ENCODE measurements at places on chromosomes 11 and 22.
A peak's percentile ranks its signal among the peaks of the same experiment; 100 is the strongest.

GRCh38 chr11:36364551-36365325 lies 68.7 kb downstream of the PRR5L start:
- H3K4me3 ChIP-seq, result no peak overlapping the region
- H3K36me3 ChIP-seq, result no peaks in the 10 kb centered on the region
- DNase-seq, result no peak
- H3K27me3 ChIP-seq, result no peaks in the 10 kb centered on the region
- H3K4me1 ChIP-seq, result peaks cover 15% of the 10 kb centered on the region

DNA sequence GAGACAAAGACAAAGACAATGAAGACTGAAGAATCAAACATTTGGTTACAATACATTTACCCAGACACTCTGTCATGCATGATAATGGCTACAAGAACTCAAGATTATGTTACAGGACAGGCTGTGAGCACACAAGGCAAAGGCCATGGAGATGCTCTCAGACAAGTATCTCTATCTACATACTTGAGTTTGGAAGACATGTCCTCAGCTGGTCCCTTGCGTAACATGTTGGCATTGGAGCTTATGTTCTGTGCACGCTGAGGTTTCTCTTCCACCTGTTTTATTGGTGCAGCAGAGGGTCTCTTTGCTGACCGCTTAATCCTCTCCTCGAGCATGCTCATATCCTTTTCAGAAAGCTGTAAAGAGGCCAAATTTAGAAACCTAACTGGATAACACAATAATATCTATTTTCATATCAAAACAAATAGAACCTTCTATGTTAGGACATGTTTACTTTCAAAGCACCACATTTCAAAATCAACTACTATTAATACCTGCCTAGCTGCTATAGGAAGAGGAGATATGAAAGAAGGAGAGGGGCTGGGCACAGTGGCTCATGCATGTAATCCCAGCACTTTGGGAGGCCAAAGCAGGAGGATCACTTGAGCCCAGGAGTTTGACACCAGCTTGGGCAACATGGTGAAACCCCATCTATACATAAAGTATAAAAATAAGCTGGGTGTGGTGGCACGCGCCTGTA lies 41.6 kb downstream of the F2 start:
- H3K36me3 ChIP-seq, result peaks cover 46% of the 10 kb centered on the region
- H3K4me3 ChIP-seq, result no peak overlapping the region
- H3K27me3 ChIP-seq, result no peaks in the 10 kb centered on the region
- no peak for DNase-seq

DNA sequence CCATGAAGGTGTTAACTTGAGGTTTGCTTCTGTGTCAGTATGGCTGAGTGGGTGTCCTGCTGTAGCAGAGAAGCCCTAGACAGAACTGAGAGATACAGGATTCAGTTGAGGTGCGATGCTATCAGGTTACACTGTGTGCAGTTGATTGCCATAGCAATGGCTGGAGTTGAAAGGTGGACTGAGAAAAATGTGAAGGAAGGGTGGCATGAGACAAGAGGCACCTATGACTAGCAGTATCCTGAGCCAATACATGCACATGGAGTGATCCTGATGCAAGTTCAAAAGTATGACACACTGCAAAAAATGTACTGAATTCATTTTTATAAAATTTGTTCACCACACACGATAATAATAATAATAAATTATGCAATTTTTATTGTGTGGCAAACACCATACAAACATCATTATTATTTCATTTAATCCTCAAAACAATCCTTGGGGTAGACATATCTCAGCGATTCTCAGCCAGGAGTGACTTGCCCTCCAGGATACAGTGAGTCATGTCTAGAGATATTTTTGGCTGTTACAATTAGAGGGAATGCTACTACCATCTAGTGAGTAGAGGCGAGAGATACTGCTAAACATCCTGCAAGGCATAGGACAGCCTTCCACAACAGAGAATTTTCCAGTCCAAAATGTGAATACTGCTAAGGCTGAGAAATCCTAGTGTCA lies 3.9 kb upstream of the PIWIL4 start:
- no peaks in the 10 kb centered on the region for H3K4me1 ChIP-seq
- no peaks in the 10 kb centered on the region for H3K27me3 ChIP-seq
- no peaks in the 10 kb centered on the region for H3K36me3 ChIP-seq
- no peak overlapping the region for H3K27ac ChIP-seq

DNA sequence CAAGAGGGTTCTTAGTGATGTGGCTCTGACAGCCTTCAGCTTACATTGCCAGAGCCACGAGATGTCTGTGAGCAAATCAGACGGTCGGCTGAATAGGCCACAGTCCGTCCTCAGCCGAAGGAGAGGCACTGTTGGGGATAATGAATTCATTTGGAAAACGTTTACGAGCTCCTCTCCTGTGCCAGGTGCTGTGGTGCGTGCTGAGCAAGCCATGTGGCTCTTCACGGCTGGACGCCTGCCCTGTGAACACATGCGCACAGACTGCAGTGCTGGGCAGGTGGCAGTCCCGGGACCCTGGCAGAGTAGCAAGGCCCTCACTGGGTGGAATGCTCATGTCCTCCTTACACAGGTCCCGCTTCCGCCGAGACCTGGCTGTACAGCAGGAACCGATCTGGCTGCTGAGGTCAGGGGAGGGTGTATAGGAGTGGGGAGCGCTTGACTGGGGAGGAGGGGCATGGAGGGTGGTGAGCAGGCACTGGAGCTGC lies 6.8 kb downstream of the TBC1D22A start:
- H3K4me3 ChIP-seq, result peak overlapping the region; percentile 62
- peak overlapping the region; percentile 90 for H3K27ac ChIP-seq
- DNase-seq, result no peak
- no peaks in the 10 kb centered on the region for H3K27me3 ChIP-seq

DNA sequence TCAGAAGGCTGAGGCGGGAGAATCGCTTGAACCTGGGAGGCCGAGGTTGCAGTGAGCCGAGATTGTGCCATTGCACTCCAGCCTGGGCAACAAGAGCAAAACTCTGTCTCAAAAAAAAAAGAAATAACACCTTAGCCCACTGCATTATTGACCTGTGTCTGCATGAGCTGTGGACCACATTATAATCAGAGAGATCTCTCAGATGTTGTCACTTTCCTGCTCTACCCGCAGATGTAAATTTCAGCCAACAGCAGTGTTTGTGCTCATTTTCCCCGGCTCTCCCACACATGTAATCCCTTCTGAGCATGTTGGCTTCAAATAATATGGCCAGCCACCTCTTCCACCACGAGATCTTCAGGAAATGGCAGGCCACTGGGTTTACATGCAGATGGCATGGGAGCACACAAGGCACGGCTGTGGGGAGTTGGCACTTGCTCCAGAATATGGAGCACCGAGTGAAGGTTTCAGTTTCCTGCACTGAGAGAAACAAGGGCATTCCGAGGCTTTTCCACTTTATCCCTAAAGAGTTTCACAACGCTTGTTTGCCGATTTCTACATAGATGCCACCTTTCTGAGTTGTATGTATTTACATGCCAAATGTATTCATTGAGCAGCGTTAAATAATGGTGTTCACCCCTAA lies 19.7 kb downstream of the CDPF1 start:
- no peaks in the 10 kb centered on the region for H3K36me3 ChIP-seq
- H3K27ac ChIP-seq, result no peak overlapping the region
- H3K27me3 ChIP-seq, result no peaks in the 10 kb centered on the region
- no peak for DNase-seq
- H3K4me3 ChIP-seq, result no peak overlapping the region

DNA sequence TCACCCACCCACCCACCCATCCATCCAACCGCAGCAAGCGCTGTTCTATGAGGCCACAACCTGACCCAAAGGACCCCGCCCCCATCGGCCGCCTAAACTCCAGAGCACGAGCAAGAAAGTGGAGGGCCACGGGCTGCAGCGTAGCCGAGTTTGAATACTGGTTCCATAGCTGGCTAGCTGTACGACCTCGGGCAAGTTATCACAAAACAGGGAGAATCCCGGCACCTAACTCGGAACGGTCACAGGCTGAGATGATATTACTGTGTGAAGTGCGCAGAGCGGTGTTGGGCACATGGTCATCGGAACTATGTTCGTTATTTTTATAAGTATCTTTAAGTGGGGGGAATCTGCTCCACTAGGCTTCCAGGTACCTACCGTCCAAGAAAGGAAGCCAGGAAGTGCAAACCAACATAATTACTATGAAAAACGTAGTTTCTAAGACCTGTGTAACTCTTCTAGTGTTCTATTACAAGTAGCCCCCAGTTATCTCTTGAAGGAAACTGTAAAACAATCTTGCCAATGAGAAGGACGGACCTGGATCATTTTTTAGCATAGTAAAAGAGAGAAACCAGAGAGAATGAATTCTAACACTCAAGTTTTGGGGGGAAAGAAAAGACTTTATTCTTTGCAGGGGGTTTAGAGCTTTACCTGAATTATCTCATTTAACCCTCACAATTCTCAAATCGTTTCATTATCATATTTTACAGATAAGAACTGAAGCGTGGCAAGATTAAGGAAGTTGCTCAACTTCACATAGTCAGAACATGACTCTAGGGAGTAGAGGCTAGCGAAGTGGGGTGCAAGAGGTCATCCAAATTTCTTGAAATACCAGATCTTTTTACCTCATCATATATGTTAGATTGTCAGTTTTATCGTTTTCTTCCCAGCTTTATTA lies 663 bp upstream of the BUD13 start:
- peaks cover 4% of the 10 kb centered on the region for H3K36me3 ChIP-seq
- H3K27ac ChIP-seq, result peak overlapping the region; percentile 80
- peaks cover 3% of the 10 kb centered on the region for H3K4me1 ChIP-seq
- no peak for DNase-seq

DNA sequence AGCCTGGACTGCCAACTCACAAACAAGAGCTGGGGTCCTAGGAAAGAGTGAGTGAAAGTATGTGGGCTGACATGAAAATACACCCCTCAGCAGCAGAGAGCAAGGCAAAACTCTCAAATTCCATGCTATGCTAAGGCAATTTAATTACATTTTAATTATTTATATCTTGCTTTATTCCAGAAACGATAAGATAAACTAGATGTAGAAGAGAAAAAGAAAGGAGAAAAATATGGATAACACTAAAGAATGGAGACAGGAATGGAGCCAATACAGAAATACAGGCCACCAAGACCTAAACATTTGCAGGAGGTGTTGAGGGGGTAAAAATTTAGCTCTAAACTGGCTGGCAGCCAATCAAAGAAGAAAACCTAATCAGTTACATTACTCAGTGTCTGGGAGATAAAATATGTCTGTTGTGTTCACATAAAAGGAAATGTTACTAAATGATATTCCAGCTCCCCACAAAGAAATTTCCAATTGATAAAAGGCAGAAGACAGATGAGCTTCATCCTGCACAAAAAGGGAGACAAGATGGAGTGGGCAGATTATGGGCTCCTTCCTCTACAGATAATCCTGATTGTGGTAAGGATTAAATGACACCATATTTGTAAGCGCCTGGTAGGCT lies 223.5 kb upstream of the BLID start:
- no peaks in the 10 kb centered on the region for H3K36me3 ChIP-seq
- H3K27me3 ChIP-seq, result no peaks in the 10 kb centered on the region
- H3K27ac ChIP-seq, result no peak overlapping the region
- no peaks in the 10 kb centered on the region for H3K4me1 ChIP-seq

DNA sequence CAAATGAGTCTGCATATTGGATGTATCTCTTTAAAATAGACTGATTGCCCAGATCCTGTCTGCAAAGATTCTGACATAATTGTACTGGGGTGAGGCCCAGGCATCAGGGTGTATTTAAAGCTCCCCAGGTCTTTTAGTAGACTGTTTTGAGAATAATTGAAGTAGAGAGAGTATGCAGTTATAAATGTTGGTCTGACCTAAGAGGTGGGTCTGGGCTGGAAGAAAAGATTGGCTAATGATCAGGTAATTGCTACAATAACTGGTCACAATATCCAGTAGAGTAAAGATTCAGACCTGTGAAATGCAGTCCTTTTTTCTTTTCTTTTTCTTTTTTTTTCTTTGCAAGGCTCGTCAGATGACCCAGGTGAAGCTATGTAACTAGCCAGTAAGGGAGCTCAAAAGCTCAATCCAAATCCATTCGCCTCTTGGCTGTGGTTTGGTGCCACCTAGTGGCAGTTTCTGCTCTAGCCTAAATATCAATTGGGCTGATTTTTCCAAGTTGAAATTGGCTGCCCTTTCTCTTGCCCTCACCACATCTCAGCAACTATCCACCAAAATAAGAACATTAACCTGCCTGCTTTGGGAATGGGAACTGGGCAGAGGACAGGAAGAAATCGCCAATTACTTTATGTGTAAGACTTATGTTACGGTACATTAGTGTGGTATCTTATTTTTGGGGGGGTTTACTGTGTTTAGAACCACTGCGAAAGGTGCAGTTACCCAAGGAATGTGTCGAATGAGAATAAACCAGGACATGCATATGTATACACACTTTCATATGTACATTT lies 45.9 kb downstream of the ZNF143 start:
- no peak overlapping the region for H3K27ac ChIP-seq
- no peak overlapping the region for H3K4me3 ChIP-seq
- DNase-seq, result peak; percentile 39
- H3K27me3 ChIP-seq, result no peaks in the 10 kb centered on the region

DNA sequence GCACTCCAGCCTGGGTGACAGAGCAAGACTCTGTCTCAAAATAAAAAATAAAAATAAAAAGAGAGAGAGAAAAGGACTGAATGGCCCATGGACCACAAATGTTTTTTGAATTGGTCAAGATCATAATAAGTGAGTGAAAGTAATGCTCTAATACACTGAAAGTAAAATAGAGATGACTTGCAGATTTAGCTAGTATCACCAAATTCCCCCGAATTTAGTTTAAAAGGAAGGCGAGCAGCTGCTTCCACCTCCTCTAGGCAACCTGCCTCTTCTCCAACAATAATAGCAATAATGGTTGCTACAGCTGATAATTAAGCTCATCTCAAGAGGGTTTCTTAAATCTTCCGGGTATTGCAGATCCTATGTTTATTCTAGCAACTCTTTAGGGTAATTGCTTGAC lies 36.8 kb downstream of the CELF1 start:
- no peak for DNase-seq
- no peaks in the 10 kb centered on the region for H3K36me3 ChIP-seq
- peak overlapping the region; percentile 62 for H3K27ac ChIP-seq
- H3K4me3 ChIP-seq, result no peak overlapping the region

GRCh38 chr11:59429924-59430516 lies 3.8 kb upstream of the OR5A2 start:
- no peaks in the 10 kb centered on the region for H3K36me3 ChIP-seq
- DNase-seq, result peak; percentile 61
- H3K4me1 ChIP-seq, result no peaks in the 10 kb centered on the region
- H3K27ac ChIP-seq, result no peak overlapping the region

DNA sequence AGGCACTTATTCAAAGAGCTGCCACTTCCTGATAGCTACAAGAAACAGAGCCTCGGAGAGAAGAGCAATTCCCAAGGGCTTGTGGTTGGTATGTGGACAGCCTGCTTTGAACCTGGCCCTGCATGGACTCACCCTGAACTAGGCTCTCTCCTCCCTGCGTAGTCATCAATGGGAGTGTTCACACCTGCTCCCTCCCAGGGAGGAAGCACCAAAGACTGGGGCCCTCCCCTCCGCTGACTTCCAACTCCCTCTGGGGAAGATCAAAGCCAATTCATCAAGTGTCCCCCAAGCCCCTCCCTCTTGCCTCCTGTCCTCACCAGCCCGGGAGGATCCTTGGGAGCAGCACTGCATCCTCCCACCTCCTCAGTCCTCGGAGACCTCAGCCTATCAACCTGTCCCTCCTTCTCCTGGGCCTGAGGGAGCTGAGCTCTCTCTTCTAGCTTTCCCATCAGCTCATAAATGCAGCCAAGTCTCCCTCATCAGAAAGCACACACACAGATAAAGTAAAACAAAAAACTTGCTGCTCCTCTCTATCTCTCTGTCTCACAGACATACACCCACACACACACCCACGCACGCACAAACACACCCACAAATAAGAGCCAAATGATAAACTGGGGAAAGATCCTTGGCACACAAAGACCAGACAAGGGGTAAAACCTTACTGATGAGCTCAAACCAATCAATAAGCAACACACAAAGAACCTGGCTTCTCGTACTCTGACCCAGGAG lies 3.3 kb downstream of the A4GALT start:
- peak overlapping the region; percentile 81 for H3K27ac ChIP-seq
- no peaks in the 10 kb centered on the region for H3K27me3 ChIP-seq
- peak overlapping the region; percentile 49 for H3K4me3 ChIP-seq
- H3K36me3 ChIP-seq, result no peaks in the 10 kb centered on the region
- DNase-seq, result no peak

Data from GM12878 (cell line).